ENCODE measurements at places on chromosomes 7 and 10.

GRCh38 chr7:6649241-6649961 lies 12.3 kb downstream of the ZNF316 start:
- no peak for DNase-seq

- DNase-seq: no peak
Observed at GRCh38 chr10:132270256-132270655, 37.5 kb downstream of the STK32C start.

DNA sequence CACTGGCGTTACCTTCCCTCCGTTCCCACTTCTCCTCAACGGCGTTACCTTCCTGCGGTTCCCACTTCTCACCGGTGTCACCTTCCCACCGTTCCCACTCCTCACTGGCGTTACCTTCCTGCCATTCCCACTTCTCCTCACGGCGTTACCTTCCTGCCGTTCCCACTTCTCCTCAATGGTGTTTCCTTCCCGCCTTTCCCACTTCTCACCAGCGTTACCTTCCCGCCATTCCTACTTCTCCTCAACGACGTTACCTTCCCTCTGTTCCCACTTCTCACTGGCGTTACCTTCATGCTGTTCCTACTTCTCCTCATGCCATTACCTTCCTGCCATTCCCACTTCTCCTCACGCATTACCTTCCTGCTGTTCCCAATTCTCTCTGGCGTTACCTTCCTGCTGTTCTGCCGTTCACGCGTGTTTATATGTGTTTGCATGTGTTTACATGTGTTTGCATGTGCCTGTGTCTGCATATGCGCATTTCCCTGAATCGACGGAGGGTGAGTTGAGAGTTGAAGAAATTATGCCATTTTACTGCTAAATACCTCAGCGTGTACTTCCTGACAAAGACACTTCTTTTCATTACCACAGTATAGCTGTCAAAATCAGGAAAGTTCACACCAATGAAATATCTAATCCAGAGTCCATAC lies 23.2 kb upstream of the CFAP46 start:
- no peak for DNase-seq

GRCh38 chr7:128021366-128021765 lies 9.9 kb downstream of the LRRC4 start:
- DNase-seq: no peak

- DNase-seq: no peak
Observed at GRCh38 chr10:80411267-80411668, 2.9 kb downstream of the PRXL2A start.
